IPS DF 6.9 (cell line): ENCODE measurements at places on chromosomes 16 and 17.

GRCh38 chr16:22685459-22685830 lies 128.5 kb upstream of the HS3ST2 start:
- DNase-seq: no peak

- DNase-seq: no peak
Measured at GRCh38 chr16:4327386-4328045, 11.6 kb downstream of the GLIS2 start.

- DNase-seq: no peak
Measured at GRCh38 chr17:78343543-78344201, 16.2 kb downstream of the SOCS3 start.

DNA sequence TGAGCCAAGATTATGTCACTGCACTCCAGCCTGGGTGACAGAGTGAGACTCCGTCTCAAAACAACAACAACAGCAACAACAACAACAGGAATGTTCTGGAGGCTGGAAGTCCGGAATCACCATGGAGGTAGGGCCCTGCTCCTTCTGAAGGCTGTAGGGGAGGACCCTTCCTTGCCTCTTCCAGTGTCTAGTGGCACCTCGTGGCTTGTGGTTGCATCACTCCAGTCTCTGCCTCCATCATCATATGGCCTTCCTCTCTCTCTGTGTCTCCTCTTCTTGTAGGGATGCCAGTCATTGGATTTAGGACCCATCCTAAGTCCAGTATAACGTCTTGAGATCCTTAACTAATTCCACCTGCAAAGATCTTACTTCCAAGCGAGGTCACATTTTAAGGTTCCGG lies 14.0 kb downstream of the NAGPA start:
- no peak for DNase-seq

DNA sequence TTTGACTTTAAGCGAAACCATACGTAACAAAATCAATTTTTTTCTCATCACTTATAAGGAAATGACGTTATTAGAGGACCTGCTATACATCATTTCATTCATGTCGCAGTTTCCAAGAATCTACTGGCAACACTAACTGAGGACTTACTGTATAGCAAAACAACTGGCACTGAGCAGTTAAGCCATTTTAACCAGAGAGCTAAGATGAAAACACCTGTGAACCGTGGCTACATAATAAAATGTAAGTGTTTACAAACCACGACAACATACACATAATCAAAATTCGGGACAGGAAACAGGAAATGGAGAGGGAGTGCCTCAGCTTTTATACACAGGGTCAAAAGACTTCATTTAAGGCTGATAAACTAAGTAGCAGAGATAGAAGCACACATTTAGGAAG lies 29.5 kb downstream of the METTL16 start:
- no peak for DNase-seq

DNA sequence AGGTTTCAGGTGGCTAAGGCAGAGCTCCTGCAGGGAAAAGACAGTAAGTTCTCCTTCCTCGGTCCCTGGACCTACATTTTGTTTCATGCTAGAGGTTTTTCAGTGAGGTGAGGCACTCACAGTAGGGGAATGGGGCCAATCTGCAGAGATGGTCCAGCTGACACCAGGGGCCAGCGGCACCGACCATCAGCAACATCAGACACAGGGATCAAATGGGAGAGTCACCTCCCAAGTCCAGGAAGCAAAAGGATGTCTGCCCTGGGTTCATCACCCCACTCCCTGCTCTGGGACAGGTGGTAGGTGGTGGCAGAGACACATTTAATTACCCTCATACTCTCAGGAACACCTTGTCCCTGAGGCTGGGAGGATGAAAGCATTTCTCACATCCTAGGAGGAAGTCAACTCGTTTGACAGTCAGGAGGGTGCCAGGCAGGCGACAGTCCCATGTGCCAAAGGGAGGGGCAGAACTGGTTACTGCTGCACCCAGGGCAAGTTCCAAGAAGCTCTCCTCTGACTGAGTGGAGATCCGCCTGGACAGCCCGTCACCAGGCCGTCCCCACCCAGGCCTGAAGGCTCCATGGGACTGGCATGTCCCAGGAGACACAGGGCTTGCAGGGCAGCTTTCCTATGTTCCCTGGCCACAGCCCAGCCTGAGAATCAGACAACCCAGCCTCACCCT lies 19.2 kb downstream of the ATP6V0D1 start:
- no peak for DNase-seq

- DNase-seq: no peak
Measured at GRCh38 chr17:36934144-36934691, 3.1 kb upstream of the LHX1 start.

DNA sequence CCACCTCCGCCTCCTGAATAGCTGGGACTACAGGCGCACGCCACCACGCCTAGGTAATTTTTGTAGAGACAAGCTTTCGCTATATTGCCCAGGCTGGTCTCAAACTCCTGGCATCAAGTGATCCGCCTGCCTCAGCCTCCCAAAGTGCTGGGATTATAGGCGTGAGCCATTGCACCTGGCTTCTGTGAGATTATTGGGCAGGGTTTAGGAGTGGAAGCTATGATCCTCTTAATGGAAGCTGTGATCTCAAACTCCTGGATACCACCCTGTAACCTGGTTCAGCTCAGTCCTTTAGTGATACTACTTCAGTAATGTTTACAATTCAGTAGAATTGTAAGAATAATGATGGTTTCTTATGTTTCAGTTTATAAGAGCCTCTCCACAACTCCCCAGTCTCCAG lies 14.1 kb downstream of the NFE2L1 start:
- DNase-seq: no peak

DNA sequence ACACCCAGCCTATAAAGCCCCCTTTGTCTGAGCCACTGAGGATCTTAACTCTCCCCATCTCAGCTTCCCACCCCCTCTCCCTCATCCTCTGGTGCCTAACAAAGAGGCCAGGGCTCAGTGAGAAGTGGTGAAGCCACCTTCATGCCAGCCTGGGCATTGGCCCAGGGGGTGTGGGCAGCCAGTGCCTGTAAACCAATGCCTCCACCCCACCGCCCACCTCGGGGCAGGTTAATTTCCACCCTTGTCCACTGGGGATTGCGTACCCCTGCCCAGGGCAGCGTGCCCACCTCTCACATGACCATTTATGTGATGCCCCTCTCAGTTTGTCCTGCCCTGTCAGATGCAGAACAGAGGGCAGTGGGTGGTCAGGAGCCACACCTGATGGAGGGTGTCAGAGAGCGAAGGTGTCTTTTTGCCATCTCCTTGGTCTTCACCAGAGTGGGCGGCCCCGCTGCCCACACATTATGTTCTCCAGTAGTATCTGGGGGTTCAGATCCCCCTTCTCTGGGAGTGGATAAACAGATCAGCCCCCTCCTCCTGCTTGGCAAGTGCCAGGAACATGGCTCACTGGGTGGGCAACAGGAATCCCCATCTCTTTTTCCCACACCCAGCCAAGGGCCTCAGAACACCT lies 10.1 kb upstream of the ARHGAP23 start:
- DNase-seq: no peak
